ENCODE measurements at places on chromosomes 3 and 15.

GRCh38 chr3:33377931-33378330 is 62.3 kb downstream of the UBP1 start:
- DNase-seq, result no peak

DNA sequence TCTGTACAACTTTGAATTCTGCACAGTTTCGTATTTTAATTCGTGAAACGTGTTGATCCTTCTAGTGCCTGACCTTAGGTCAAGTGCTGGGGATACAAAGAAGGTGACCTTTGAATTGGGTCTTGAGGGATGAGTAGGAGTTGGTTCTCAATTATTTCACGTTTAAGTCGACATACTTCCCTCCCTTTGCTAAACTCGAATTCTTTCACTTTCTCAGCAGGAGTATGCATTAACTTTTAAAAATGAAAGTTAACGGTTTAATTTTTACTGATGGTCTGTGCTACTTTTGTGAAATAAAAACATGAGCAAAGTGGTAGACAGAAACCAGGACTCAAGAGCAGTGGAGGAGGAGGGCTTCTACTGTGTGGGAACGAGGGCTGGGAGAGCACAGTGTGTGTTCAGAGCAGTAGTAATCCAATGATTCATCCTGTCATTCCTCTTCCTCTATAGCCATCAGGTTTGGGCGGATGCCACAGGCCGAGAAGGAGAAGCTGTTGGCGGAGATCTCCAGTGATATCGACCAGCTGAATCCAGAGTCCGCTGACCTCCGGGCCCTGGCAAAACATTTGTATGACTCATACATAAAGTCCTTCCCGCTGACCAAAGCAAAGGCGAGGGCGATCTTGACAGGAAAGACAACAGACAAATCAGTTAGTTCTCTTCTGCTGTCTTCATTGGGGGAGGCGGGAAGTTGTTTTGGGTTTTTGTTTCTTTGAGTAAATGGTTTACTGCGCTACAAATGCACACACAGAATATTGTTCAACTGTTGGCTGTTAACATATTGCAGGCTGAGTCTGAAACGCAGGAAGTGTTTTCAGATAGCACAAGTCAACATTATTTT is 78.6 kb upstream of the TSEN2 start:
- DNase-seq, result peak; percentile 3

GRCh38 chr15:98177966-98178592 is 217.6 kb downstream of the ARRDC4 start:
- DNase-seq, result peak; percentile 28

DNA sequence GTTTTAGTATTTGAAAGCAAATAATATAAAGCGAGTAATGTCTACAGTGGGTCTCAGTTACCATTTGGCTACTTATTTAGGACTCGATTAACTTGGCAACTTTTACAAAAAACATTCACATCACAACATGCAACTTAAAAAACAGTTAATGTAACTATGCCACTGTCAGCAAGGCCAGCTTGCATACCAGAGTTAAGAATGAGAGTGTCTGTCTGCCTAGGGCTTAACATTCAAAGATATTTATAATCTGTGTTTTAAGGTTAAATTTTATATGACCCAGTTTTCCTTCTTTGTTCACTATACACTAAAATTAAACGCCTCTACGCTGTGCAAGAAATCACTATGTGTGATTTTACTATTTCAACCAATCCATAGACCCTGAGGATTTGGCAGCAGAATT is 5.2 kb upstream of the CDAN1 start:
- no peak for DNase-seq

DNA sequence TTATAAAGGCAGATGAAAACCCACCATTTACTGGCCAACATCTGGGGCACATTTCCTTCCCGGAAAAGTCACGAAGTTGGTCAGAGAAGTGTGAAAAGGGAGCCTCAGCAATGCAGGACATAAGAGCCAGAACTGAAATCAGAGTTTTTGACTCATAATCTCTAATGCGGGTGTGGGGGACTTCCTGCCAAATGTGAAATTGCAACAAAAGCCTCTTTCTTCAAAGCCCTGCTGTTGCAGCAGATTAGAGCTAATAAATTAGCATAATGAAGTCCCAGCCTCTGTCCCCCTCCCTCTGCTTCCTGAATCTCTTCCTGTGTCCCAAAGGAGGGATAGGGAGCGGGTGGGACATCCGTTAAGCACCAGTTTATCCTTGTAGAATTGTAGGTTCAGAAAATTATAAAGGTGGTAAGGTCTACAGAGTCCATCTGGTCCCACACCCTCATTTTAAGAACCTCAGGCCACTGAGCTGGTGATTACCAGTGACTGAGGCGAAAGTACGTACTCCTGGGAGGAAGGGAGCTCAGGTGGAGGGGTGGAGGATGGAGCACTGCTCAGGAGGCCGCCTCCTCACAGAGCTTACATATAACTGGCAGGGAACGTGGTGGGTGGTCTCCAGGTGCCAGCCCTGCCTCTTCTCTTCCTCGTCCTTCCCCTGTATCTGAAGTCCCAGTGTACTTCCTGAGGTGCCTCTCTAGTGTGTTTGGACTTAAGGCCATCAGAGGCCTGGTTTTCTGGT is 35.0 kb downstream of the ST6GAL1 start:
- DNase-seq, result no peak

DNA sequence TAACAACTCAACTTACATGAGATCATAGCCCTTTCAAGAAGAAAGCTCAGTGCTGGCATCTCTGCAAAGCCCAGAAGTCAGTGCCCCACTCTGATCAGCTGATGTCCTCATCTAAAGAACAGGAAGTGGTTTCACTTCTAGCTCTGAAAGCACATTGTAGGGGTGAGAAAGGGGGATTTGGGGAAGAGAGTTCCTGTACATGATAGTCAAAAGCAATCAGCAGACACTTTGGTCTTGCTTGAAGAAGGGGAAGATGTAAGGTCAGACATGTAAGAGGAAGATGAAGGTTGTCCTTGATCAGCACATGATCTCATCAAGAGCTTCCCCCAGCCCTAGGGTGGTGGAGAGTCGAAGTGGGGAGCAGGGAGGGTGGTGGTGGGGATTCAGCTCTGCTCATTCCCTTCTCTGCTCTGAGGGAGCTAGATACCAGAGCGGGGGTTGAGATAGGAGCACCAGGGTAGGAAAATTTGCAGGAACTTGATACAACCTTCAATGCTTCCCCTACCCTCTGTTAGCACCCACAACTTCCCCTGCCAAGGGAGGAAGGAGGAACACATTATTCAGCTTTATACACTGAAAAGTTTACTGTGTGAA is 76.4 kb upstream of the ETV5 start:
- DNase-seq, result no peak

- no peak for DNase-seq
Measured at GRCh38 chr15:100705841-100706240, 103.5 kb downstream of the ASB7 start.

DNA sequence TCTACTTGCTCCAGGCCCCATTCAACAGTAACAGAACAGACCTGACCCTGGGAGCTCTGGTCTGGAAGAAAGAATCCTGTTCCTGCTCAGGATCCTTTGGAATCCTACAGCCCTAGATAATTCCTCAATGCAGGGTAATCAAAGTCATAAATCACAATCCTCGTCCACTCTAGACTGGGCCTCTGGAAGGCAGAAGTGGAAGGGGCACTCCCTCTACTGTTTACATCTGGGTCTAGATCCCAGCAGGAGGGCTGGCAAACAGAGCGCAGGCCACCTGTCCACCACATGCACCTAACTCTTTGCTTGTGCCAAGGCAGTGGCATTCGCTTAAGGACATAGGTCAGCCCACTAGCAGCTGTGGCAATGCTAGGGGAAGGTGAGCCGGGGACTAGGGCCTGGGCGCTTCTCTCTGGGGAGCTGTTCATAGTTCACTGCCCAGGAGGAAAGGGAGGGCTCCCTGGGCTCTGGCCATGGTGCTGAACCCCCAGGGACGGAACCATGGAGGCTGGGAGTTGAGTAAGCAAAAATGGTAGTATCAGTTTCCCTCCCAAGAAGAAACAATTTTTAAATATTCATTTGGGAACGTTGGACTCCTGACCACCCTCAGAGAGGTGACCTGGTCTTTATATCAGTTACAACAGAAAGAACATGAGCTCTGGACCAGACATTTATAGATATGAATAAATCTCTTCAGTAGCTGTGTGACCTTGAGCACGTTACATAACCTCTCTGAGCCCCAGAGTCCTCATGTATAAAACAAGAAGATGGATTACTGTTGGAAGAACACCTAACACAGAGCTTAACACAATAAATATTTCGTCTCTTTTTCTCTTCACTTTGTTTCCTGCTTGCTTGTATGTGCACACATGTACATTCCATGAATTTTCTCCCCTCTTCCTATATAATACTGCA is 90.2 kb downstream of the NTRK3 start:
- DNase-seq, result no peak

Data from anterior cingulate cortex (tissue), 58 donors.